Suppressor macrophage treated with lipopolysaccharide for 4 hours (primary cell): ENCODE measurements at places on chromosomes 4 and X.

- no peak for DNase-seq
Observed at GRCh38 chrX:130829526-130830515, 73.2 kb downstream of the ENOX2 start.

DNA sequence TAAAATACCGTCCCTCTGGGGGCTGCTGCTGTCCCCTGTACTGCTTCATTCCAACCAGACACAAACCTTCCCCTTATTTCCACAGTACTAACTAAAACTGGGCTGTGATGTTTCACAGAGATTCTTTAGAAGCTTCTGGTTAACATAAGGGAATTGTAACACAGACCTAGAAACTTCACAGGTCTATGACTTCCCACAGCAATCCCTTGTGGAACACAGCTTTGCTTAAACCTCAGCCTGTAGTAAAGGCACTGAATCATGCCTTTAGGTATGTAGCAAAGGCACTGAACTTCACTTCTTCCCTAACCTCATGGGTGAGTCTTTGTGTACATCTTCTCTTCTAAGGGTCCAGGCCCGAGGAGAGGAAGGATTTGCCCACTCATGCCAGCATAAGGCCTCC is 49.4 kb downstream of the SPINK2 start:
- DNase-seq: no peak

DNA sequence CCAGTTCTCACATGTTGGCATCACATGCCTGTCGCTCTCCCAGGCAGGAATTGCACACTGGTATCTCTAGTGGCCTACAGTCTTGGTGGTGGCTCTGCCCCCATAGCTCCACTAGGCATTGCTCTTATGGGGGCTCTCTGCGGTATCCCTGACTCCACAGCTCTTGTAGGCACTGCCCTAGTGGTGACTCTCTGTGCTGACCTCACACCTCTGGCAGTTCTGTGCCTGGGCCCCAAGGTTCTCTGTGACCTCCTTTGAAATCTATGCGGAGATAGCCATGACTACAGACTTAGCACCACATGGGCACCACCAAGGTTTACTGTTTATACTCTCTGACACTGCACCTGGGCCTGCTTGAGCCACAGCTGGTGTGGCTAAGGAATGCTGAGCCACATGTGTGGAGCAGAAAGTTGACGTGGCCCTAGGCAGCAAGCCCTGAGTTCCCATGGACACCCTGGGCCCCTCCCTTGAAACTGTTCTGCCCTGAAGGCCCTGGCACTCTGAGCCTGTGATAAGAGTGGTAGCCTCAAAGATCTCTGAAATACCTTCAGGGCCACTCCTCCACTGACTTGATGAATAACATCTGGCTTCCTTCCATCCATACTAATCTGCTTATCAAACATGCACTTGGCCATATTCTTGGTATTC is 8.0 kb downstream of the SLC9B1 start:
- DNase-seq: no peak

DNA sequence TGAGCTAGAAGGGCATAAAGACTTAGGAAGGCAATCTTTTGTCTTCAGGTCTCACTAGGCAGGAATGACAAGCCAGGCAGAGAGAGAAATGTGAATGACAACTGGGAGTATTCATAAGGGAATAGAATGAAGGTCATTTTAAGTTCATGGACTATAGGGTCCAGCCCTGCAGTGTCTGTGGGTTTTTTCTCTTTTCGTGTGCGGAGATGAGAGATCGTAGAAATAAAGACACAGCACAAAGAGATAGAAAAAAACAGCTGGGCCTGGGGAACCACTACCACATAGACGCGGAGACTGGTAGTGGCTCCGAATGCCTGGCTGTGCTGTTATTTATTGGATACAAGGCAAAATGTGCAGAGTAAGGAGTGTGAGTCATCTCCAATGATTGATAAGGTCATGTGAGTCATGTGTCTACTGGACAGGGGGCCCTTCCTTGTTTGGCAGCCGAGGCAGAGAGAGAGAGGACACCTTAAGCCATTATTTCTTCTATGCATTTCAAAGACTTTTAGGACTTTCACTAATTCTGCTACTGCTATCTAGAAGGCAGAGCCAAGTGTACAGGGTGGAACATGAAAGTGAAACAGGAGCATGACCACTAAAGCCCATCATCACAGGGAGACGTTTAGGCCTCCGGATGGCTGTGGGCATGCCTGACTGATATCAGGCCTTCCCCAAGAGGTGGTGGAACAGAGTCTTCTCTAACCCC is 921.8 kb upstream of the PCDH10 start:
- no peak for DNase-seq

- no peak for DNase-seq
Observed at GRCh38 chr4:184763150-184763780, 29.4 kb upstream of the CENPU start.
